Cerebellar nuclear complex (tissue), 1 donor: ENCODE measurements at places on chromosomes 6 and 20.

DNA sequence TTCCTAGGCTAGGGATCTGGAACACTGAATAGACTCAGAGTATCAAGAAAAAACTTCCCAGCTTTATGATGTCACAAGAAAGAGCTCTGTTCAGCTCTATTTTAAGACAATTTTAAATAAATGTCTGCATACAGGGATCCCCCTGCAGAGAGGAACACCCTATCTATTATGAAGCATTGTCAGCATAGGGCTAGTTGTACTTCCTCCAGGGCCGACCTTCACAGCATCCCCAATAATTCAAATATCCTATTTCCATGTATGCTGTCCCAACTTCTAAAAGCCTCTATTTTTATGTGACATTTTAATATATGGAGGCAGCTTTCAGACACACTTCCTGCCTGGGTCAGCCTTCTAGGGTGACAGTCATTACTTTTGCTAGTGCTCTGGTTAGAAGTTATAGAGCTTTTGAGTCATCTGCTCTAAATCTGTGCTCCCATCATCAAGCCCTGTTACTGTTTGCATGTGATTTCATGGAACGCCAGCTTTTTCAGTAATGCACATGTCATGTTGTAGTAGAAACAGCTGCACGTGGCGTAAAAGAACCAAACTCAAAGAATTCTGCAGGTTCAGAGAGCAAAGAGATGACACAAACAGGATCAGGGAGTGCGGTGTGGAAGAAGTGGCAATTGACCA, 189.2 kb downstream of the ADGB start:
- DNase-seq: no peak

- no peak for DNase-seq
Observed at GRCh38 chr6:722077-722524, 29.2 kb upstream of the EXOC2 start.

DNA sequence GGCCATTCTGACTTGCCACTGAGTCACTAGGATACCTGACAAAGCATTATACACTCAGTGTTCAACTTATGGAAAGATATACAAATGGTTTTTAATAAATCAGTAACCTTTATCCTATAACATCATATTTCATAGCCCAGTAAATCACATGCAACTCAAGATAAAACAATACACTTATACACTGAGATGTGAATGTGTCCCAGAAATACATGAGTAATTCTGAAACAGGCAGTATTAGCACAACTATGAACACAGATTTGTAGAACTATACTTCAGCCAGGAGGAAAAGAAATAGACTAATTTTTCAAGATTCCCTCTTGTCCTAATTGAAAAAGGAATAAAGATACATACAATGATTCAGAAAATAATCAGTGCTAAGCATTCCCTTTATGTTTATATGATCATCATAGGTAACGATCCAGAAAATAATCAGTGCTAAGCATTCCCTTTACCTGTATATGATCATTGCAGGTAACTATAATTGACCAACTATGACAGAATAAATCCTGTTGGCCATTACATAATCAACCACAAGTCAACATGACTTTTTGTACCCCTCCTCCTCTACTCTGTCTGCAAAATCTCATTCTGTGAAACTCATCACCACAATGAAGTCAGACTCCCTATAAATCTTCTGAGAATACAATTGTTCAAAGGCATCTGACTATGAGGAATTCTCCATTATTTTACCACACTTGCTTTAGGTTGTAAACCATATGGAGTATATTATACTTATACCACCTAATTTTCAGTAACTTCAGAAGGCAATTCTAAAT, 30.3 kb downstream of the HACE1 start:
- no peak for DNase-seq

DNA sequence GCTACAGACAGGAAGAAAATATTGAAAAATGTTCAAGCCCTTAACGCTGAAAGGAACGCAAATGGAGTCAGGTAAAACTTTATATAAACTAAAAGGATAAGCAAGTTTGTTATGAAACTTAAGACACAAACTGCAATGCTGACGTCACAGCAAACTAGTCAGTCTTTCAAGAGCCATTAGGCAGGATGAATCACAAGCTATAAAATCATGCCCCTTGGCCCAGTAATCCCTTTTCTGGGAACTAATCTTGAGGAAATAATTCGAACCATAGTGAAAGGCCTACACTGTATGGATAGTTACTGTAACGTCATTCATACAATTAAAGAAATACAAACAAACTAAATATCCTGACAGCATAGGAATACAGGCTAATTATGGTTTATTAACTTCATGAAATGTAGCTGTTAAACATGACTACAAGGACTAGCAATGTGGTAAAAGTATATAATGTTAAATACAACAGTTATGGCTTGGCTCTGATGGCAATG, 42.7 kb upstream of the HINT3 start:
- no peak for DNase-seq

GRCh38 chr6:1399085-1399780, 9.9 kb downstream of the FOXF2 start:
- DNase-seq: no peak

GRCh38 chr6:18579869-18580268, 192.7 kb downstream of the RNF144B start:
- no peak for DNase-seq

DNA sequence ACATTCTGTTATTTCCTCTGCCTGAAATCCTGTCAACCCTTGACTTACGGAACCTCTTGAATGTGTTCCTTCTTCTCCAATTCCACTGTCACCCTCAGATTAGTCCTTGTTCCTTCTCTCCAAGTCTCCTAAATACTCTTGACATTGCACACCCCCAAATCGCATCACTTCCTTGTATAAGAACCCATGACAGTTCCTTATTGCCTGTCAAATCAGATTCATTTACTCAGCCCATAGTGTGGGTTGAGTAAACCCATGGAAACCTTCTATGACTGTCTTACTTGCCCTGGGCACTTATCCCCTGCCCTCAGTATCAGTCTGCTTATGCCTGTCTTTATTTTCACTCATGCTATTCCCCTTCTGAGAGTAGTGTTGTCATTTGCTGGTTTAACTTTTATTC, 40.5 kb downstream of the ARMC2 start:
- no peak for DNase-seq

- DNase-seq: no peak
Observed at GRCh38 chr20:61683721-61684120, 382.0 kb downstream of the TAF4 start.

DNA sequence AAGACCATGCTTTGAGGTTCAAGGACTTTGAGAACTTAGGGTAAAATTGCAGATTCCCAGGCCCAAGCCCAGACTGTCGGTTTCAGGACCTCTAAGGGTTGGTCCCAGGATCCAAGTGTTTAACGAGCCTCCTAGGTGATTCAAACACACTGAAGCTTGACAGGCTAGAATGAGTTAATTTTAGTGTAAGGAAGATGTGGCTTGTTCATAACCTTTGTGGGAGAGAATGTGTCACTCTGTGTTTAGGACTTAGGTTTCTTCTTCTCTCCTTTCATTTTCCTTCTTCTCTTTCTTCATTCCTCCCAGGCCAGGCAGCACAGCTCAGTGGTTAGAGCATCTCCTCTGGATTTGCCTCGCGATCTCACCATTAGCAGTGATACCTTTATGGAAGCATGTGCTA, 104.8 kb upstream of the KCNG1 start:
- DNase-seq: no peak

GRCh38 chr6:11110921-11111768, at the start of gene ERVFRD-1:
Gene ERVFRD-1 (minus strand): TSS chr6:11111725. CDS start chr6:11105310, 6,415 bp downstream.
- DNase-seq: no peak

DNA sequence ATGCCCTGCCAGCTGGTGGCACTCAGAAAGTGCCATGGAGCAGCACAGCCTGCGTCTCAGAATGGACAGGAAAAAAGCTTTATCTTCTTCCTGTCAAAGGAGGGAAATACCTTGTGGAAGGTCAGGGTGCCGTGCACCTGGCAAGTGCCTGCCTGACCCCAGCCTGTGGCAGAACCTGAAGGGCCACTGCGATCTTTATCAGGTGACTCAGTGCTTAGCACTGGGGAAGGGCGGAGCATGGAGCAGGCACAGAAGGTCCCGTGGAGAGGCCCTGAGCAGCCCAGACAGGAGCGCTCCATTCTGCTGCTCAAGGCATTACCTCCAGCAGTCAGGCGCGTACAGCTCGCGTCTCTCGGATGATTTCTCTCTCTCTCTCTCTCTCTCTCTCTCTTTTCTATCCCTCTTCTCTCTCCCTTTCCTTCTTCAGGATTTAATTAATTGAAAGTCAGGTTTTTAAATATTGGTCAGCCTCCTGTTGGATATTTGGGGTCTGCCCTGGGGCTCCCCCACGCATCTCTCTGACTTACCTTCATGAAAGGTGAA, 31.7 kb downstream of the FOXC1 start:
- DNase-seq: no peak

DNA sequence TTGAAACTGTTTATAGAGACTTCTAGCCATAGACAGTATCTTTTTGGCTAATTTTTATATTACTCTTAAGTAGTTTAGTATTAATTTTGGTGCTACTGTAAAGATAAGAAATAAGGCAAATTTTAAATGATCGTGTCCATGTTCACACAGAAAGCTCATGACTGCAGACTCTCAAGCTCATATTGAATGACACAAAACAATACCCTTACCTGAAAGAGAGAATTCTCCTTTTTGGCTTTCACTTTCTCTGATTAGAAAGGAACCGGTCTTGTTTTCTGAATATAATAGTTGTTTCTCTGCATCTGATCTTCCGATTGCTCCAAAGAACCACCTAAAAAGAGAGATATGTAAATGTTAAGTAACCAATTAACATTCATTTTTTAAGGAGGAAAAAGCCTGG, 57.0 kb downstream of the FRK start:
- no peak for DNase-seq

DNA sequence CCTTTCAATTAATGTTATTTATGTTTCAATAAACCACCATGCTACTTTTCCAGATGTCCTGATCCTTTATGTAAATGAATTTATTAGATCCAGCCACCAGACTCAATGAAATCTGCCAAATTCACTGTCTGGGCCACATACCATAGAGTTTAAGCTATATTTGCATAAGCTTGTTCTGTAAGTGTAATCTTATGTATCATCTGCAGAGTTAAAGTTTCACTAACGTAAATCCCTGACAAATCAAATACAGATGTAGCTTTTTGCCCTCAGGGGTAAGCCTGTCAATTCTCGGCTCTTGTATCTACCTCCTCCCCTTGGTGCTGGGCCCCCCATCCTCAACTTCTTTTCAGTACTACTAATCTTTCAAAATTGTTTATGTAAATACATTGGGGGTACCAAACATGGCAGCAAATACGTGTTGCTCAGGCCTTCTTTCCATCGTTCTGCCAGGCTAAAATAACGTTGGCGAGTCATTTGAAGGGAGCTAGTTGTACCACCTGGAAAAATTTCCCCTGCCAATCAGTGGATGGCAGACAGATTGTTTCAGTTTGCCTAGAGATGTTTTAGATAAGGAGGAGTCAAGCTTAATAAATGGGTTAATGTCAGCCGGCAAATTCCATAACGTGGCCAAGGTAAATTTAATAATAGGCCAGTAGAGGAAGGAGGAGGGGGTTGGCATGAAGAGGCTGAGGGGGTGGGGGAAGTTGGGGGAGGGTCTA, 79.6 kb downstream of the RPS12 start:
- DNase-seq: no peak

DNA sequence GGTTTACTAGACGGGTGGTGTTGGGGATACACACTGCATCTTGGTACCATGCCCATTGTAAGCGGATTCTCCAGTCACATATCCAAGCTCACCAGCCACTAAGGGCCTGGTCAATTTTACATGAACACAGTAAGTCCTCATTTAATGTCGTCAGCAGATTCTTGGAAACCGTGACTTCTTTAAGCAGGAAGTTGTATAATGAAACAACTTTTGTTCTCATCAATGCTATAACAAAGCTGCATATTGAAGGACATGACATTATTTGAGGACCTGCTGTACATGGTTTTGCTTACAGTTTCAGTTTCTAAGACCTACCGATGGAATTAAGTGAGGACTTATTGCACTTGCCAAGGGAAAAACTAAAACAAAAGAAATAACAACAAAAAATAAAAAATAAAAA, 295.6 kb downstream of the SYNE1 start:
- DNase-seq: no peak

DNA sequence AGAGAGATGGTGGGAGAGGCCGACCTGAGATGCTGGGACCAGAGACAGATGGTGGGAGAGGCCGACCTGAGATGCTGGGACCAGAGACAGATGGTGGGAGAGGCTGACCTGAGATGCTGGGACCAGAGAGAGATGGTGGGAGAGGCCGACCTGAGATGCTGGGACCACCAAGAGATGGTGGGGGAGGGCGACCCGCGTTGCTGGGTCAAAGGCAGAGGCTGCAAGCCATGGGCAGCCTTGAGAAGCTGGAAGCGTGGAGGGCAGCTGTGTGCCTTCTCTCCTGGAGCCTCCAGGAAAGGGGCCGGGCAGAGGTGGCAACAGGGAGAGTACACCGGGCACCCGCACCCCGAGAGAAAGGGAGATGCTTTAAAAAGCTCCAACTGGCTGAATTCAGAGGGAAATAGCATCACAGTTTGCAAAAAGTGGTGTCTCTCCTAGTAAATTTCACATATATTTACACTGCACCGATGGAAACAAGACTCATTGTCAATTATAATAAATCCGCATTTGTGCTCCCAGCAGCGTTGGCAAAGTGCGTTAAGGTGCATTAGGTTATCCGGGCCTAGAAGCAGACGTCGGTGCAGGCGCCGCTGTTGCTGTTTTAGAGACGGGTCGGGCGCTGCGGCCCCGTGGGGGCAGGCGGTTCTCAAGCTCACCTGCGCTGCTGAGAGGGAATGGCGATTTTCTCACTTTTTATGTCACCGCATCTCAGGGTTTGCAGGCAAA, 132.4 kb downstream of the DLL1 start:
- DNase-seq: no peak

- no peak for DNase-seq
Observed at GRCh38 chr6:7628479-7628878, 38.5 kb downstream of the SNRNP48 start.

GRCh38 chr6:88301256-88301655, 135.1 kb upstream of the CNR1 start:
- no peak for DNase-seq

DNA sequence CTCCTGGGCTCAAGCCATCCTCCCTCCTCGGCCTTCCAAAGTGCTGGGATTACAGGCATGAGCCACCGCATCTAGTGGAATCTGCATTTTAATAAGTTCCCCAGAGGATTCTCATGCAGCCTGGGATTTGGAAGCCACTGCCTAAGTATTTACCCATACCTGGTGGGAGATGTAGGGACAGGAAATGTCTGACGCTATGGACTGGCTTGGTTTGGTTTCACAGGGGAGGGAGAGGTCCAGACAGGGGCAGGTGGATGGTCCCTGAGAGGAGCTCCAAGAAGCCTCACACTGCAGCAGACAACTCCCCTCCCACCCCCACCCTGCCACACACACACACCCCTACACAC, 4.4 kb downstream of the VSTM2L start:
- no peak for DNase-seq

DNA sequence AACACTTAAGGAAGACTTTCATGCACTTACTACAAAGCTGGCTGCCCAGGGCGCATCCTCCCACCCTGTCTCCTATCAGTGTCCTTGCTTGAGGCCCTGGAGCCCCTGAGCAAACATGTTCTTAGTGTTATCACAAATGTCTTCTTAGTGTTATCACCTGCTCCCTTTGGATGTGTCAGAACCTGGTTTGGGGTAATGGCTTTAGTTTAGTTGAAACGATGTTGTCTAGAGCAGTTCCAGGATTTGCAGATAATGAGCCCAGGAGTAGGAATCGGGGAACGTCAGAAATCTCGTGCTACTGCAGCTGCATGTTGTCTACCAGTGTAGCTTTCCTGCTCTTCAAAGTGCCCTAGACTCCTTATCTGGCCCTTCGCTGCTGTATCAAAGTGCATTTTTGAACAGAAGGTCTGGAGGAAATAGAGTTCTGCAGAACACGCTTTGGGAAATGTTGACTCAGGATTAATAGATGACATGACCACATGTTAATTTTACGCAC, 69.6 kb downstream of the PHACTR2 start:
- DNase-seq: no peak
